ENCODE measurements at places on chromosomes 16 and 17. TPM values are rescaled to one million over a fixed set of nuclear protein-coding genes. Genes with fewer than 3 reads are reported as not detected.

DNA sequence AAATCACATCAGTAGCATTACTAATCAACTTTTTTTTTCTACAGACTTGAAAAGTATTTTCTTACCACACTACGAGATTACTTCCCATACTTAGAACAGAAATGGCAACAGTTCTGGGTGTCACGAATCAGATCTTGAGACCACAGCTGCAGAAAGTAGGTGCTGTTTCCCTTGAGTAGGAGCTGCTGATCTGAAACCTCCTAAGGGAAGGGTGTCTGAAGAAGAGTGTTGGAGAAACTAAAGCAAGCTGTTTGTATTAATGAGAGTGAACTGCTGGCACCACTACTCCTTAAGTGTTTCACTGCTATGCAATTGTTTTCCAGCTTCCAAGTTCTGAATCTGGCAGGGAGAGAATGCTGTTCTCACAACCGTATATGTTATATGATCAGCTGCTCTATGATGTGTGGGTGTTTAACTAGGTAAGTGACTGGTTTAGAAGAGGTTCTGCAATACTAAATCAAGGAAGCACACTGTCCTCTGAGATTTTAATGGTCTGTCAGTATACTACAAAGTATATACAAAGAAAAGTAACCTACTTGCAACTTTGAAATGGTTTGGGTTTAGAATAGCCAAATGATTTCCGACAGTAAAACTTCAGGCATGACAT is 3.3 kb downstream of the ZNF652 start:
- no peak for DNase-seq

DNA sequence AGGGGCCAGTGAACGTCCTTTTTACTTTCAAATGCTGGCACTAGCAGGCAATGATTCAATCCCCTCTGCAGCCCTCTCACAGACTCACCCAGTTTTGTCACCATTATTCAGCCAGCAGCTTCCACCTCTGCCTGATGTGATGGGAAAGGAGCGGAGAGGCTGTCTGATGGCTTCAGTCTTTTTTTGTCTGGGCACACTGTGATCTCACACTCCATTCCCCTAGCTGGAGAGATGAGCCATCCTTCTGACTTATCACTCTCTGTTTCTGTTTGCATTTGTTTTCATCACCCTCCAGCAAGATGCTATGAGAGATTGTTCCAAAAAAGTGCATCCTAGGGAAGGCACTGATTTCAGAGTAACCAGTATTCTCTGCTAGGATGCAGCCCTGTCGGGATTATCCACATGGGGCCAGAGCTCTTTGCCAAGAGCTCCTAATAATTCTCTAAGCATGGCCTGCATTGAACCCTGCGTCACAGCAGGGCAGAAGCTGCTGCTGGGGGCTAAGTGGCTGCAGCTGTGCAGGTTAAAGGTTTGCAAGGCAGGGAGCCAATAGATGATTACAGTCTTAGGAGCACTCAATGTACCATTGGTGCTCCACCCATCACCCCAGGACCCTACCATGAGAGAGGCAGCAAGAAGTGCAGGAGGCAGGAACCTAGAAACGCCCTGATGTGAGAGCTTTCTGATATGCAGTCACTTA is 236.1 kb upstream of the C16orf82 start:
- DNase-seq, result no peak

DNA sequence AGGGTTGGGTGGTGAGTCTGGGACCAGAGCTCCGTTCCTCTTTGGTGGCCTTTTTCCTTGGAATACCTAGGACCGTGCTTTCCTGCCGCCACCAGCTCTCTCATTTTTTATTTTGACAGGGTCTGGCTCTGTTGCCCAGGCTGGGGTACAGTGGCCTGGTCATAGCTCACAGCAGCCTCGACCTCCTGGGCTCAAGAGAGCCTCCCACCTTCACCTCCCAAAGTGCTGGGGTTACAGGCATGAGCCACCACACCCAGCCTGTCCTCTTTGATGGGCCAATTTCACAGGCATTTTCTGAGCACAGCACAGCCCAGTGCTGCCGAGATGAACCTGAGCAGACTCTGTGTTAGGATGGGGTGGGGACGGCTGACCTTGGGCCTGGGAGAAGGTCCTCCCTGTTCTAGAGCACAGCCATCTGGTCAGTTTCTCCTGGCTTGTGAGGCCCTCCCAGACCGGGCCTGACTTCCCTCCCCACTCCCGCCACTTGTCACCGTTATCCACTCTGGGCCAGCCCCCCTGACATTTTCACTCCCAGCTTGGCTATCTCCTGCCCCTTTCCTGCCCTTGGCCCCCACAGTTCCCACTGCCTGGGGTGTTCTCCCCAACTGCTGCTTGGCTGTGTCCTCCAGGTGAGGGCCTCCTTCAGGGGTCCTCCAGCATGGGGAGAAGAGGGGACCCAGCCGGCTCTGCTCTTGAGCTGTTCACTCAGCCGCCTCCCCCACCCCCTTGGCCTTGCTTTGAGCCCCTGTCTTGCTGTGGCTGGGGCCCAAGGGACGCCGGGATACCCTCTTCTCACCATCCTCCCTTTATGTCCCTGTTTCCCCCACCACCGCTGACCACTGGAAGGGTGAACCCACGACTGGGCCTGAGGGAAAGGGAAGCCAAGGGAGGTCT is 5.0 kb downstream of the ADCY7 start:
- no peak for DNase-seq

GRCh38 chr16:86497551-86498021 is 12.7 kb upstream of the FOXF1 start:
- no peak for DNase-seq

DNA sequence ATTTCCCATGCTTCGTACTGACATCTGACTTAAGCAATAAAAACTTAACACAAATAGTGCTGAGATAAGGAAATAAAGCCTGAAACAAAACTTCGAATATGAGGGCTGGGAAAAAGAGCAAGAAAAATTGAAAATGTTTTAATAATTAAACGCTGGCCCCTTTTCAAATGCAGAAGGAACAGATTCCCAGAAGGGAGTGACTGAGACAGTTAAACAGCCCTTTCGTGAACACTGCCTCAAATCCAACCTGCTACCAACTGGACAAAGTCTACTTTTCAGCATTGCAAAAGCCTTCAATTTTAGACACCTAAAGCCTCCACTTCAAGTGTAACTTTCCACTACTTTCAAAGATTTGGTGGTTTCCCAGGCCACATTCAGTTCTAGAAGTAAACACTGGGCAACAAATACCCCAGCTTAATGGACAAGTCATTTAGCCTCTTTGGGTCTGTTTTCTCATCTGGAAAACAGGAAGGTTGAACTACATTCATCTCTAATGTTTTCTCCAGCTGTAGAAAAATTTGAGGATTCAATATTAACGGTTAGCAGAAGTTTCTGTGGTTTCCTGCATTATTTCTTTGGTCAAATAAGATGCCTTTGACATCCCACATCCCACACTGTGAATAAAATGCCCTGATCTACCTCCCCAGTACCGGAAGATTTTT is 11.8 kb downstream of the RFFL start:
- DNase-seq, result no peak

GRCh38 chr16:61791464-61791863 is 244.8 kb downstream of the CDH8 start:
- DNase-seq, result no peak

GRCh38 chr16:48323783-48324775 is 61.1 kb downstream of the SIAH1 start:
- no peak for DNase-seq

Gene EVPLL
- 0.88 TPM for total RNA-seq

Gene NPIPB9
- total RNA-seq, result 2.1 TPM

Gene SLC47A2
- total RNA-seq, result 0.54 TPM

Gene SMTNL2
- total RNA-seq, result not detected
